ENCODE measurements at places on chromosomes 4 and X. TPM values are rescaled to one million over a fixed set of nuclear protein-coding genes. Genes with fewer than 3 reads are reported as not detected.

NR3C2 gene
- 16.1 TPM for total RNA-seq

MUC7 gene
- total RNA-seq: not detected

PDHA1 gene
- total RNA-seq: 87.6 TPM

GRCh38 chr4:121270389-121270788 lies 106.3 kb upstream of the TNIP3 start:
- H3K36me3 ChIP-seq: no peaks in the 10 kb centered on the region
- no peak for DNase-seq

DNA sequence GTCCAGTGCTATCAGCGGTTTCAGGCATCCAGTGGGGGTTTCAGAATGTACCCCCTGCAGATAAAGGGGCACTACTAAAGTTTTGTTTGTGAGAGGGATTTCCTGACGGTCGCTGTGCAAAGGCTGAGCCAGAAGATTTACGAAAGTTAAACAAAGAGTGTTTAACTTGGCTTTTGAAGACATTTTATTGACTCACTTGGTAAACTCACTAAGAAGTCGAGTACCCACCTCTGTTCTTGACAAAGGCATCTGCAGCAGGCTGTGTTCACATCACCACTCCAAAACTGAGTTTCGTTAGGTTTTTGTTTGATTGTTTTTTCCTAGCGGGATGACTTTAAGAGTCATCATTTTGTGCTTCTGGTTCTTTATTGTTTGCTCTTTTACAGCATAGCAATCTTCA lies 143.9 kb upstream of the TBL1X start:
- H3K27me3 ChIP-seq: no peaks in the 10 kb centered on the region
- peaks cover 14% of the 10 kb centered on the region for H3K4me1 ChIP-seq
- H3K27ac ChIP-seq: no peak overlapping the region
- H3K4me3 ChIP-seq: no peak overlapping the region

- H3K4me3 ChIP-seq: peak within 1 kb of the TSS; percentile 37
- DNase-seq: peak; percentile 62
- no peaks in the 10 kb centered on the region for H3K36me3 ChIP-seq
- no peak within 1 kb of the TSS for H3K27ac ChIP-seq
Measured at GRCh38 chrX:141176586-141177451, at the start of gene LDOC1. TSS of gene LDOC1 (minus strand) at chrX:141177129. CDS start at chrX:141177021, 108 bp downstream.

DNA sequence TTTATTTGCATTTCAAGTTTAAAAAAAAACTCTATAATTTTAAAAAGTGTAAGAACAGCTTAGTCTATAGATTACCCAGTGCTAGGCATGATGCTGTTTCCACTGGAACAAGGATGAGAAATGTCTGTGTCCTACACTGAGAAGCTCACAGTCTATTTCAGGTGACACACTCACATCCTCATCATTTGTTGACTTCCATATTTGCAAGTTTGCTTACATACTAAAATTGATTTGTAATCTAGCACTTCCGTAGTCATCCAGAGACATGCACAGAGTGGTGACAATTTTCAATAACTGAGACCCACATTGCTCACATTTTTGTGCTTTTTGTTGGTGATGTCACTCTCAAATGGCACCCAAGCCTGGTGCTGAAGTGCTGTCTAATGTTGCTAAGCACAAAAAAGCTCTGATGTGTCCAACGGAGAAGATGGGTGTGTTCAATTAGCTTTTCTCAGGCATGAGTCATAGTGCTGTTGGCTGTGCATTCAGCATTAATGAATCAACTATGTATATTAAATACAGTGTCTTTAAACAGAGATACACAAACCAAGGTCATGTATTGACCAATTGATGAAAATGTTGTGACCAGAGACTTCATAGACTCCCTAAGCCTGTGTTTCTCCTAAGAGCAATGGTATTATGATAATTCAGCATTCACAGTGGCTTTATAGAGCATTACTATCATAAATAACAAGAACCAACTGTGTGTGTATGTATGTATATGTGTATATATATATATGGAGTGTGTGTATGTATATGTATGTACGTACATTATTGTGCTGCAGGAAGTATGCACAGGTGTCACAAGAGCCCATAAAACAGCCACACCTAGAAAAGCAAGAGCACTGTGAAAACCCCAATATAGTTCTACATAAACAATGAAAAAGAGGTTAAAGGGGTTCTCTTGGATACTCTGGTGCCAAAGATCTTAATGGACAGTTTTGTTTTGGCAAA lies 31.2 kb upstream of the VCX3B start:
- no peak overlapping the region for H3K4me3 ChIP-seq
- DNase-seq: no peak
- H3K4me1 ChIP-seq: no peaks in the 10 kb centered on the region
- no peaks in the 10 kb centered on the region for H3K27me3 ChIP-seq
- no peaks in the 10 kb centered on the region for H3K36me3 ChIP-seq
- H3K27ac ChIP-seq: no peak overlapping the region

GRCh38 chr4:26094076-26094475 lies 180.1 kb downstream of the SMIM20 start:
- DNase-seq: no peak
- no peaks in the 10 kb centered on the region for H3K36me3 ChIP-seq
- no peak overlapping the region for H3K27ac ChIP-seq
- no peak overlapping the region for H3K4me3 ChIP-seq

- no peak overlapping the region for H3K4me3 ChIP-seq
- DNase-seq: no peak
- H3K27me3 ChIP-seq: peaks cover 8% of the 10 kb centered on the region
- no peaks in the 10 kb centered on the region for H3K4me1 ChIP-seq
- H3K36me3 ChIP-seq: no peaks in the 10 kb centered on the region
Measured at GRCh38 chr4:99722725-99723124, 65.1 kb upstream of the C4orf54 start.

DNA sequence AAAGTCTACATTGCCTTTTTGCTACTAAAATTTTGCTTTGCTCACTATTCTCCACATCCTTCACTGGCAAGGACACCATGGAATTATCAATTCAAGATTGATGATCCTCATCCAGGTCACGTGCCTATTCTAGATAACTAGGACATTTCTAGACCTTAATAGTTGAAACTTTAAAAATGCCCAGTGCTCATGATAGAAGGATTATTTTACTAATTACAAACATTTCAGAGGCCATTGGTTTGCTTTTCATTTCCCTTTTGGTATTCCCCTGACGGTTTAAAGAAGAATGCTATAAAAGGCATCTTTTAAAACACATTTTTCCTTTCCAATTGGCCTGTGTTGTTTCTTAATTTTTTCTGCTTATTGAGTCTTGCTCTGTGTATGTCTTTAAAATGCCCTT lies 249.4 kb downstream of the NDST4 start:
- no peaks in the 10 kb centered on the region for H3K4me1 ChIP-seq
- H3K27me3 ChIP-seq: no peaks in the 10 kb centered on the region
- no peak overlapping the region for H3K4me3 ChIP-seq
- DNase-seq: no peak

DNA sequence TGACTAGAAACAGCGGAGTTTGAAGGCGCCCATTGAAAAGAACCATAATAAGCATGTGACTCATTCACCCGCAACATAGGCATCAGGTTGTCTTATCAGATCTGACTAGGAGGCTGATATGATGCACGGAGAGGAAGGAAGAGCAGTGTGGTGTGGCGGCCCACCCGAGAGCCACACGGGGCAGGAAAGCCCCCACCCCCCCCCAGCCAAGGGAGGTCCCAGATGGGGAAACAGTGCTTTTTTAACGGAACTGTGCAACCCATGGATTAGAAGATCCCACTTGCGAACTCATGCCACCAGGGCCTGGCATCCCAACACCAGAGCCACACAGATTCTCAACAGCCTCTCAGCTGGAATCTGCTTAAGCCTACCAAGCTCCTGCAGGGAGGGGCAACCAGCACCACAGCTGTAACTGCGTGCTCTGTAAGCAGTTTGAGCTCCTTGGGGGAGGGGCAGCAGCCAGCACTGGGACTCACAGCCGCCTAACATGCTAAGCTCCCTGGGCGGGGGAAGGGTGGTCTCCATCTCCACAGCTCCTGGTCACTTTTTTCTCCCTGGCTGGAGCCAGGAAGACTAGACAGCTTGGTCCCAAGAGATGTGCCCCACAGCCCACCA lies 466.2 kb downstream of the PDGFC start:
- no peak overlapping the region for H3K27ac ChIP-seq
- DNase-seq: no peak
- H3K27me3 ChIP-seq: no peaks in the 10 kb centered on the region
- H3K4me3 ChIP-seq: no peak overlapping the region

DNA sequence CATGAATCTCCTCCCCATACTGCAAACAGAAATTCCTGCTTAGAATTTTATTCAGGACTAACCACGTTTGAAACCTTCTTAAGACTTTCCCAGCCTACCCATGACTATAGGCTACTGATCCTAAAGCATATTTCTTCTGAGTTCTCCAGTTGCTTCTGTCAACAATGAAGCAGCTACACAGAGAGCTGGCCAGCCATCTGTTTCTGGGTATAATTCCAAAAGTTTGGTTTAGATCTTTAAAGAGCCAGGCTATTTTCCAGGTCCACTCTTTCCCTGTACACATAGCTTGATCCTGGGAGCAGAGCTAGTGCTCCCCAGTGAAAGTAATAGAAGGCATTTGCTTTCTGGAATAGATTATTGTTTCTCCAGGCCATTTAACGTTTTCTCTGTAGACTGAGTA lies 4.0 kb upstream of the ITM2A start:
- no peak for DNase-seq
- H3K36me3 ChIP-seq: no peaks in the 10 kb centered on the region
- H3K27ac ChIP-seq: no peak overlapping the region
- H3K27me3 ChIP-seq: no peaks in the 10 kb centered on the region
- peaks cover 7% of the 10 kb centered on the region for H3K4me1 ChIP-seq
- H3K4me3 ChIP-seq: no peak overlapping the region

- no peaks in the 10 kb centered on the region for H3K4me1 ChIP-seq
- no peaks in the 10 kb centered on the region for H3K36me3 ChIP-seq
- DNase-seq: no peak
- no peak overlapping the region for H3K27ac ChIP-seq
Measured at GRCh38 chrX:44155126-44155525, 181.9 kb upstream of the NDP start.

GRCh38 chr4:113347245-113347644 lies 297.8 kb downstream of the ANK2 start:
- H3K4me3 ChIP-seq: no peak overlapping the region
- H3K4me1 ChIP-seq: no peaks in the 10 kb centered on the region
- peaks cover 4% of the 10 kb centered on the region for H3K27me3 ChIP-seq
- no peak for DNase-seq
- no peaks in the 10 kb centered on the region for H3K36me3 ChIP-seq

- H3K4me1 ChIP-seq: no peaks in the 10 kb centered on the region
- H3K27ac ChIP-seq: no peak overlapping the region
- DNase-seq: no peak
Measured at GRCh38 chr4:8552024-8552423, 28.2 kb upstream of the GPR78 start.

- peaks cover 75% of the 10 kb centered on the region for H3K36me3 ChIP-seq
- H3K4me3 ChIP-seq: no peak overlapping the region
- peaks cover 13% of the 10 kb centered on the region for H3K4me1 ChIP-seq
- no peak for DNase-seq
- no peak overlapping the region for H3K27ac ChIP-seq
- no peaks in the 10 kb centered on the region for H3K27me3 ChIP-seq
Measured at GRCh38 chr4:7000421-7001176, 42.6 kb upstream of the TADA2B start.

DNA sequence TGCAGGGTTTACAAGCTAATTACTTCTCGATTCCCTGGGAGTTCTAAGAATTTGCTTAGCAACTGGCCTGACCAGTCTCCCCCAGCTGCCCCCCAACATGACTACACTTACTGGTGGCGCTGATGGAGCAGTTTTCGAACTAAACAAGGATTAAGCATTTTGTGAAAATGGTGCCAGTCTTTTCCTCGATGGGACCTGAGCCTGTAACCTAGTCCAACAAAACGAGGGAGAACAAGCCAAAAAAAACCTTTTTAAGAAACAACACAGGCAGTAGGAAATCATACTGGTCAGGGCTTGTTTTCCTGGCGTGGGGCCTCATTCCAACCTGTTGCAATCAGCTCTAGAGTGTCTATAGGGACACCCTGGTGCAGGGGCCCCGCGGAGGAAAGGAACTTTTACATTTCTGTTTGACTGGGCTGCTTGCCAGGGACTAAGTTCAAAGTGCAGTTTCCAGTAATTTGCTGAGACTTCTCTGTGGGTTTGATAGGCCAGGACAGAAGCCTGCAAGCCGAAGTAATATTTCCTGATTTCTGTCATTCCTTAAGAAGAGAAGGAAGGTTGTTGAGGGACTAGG lies 158.7 kb downstream of the SPRY1 start:
- no peaks in the 10 kb centered on the region for H3K27me3 ChIP-seq
- H3K36me3 ChIP-seq: no peaks in the 10 kb centered on the region
- no peaks in the 10 kb centered on the region for H3K4me1 ChIP-seq
- H3K4me3 ChIP-seq: no peak overlapping the region
- no peak overlapping the region for H3K27ac ChIP-seq
- no peak for DNase-seq

GRCh38 chr4:146522869-146523205 lies 1.1 kb upstream of the SLC10A7 start:
- peak; percentile 32 for DNase-seq
- peak overlapping the region; percentile 77 for H3K27ac ChIP-seq
- no peaks in the 10 kb centered on the region for H3K36me3 ChIP-seq
- no peaks in the 10 kb centered on the region for H3K27me3 ChIP-seq
- peaks cover 27% of the 10 kb centered on the region for H3K4me1 ChIP-seq

- no peaks in the 10 kb centered on the region for H3K36me3 ChIP-seq
- H3K27me3 ChIP-seq: no peaks in the 10 kb centered on the region
- no peak overlapping the region for H3K27ac ChIP-seq
- no peak for DNase-seq
- no peaks in the 10 kb centered on the region for H3K4me1 ChIP-seq
Measured at GRCh38 chrX:70916754-70917153, 8.2 kb upstream of the TEX11 start.

DNA sequence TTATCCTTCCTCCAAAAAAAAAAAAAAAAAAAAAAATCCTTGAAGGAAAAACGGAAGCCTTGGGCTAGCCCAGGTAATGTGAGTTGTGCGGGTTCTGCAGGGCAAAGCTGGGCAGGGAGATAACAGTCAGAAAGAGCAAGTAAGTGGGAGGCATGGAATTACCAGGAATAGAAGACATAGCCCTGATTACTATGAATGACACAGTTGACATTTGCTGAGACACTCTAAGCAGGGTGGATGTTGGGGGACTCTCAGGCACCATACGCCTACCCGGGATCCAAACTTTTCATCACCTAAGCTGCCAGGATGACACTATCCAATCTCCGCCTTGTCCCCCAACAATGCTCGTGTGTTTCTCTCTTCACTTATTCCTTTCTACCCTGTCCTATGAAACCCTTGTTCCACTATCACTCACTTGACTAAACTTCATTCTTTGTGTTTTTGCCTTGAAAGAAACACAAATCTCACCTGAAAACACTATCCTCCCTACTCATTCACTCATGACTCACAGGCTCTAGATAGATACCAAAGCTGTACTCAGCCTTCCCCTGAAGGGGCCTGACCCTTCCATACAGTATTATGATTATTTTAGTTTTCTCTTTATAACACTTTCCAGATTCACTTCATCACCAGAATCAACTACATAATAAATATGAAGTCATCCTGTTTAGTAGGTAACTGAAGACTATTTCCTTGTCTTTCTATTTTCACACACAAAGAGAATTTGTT lies 158.4 kb downstream of the INPP4B start:
- peaks cover 3% of the 10 kb centered on the region for H3K4me1 ChIP-seq
- H3K27ac ChIP-seq: no peak overlapping the region
- no peaks in the 10 kb centered on the region for H3K27me3 ChIP-seq
